ENCODE measurements at places on chromosomes 7 and 10. TPM values are rescaled to one million over a fixed set of nuclear protein-coding genes. Genes with fewer than 3 reads are reported as not detected.

Gene TRIM50
- 0.62 TPM for total RNA-seq

Gene OPN4
- 0.27 TPM for total RNA-seq

Gene CPVL
- total RNA-seq, result 100 TPM

Gene MNX1
- total RNA-seq, result not detected

Gene PILRA
- total RNA-seq, result 2.0 TPM

Gene FAM237B
- not detected for total RNA-seq

Gene WNT8B
- not detected for total RNA-seq

Gene KIAA1549
- total RNA-seq, result 1.1 TPM

- no peak for DNase-seq
These were observed 141.7 kb downstream of the EGFR start for GRCh38 chr7:55160539-55160938.

- DNase-seq, result no peak
These were observed 114.5 kb downstream of the GRID1 start for GRCh38 chr10:86252079-86252478.

DNA sequence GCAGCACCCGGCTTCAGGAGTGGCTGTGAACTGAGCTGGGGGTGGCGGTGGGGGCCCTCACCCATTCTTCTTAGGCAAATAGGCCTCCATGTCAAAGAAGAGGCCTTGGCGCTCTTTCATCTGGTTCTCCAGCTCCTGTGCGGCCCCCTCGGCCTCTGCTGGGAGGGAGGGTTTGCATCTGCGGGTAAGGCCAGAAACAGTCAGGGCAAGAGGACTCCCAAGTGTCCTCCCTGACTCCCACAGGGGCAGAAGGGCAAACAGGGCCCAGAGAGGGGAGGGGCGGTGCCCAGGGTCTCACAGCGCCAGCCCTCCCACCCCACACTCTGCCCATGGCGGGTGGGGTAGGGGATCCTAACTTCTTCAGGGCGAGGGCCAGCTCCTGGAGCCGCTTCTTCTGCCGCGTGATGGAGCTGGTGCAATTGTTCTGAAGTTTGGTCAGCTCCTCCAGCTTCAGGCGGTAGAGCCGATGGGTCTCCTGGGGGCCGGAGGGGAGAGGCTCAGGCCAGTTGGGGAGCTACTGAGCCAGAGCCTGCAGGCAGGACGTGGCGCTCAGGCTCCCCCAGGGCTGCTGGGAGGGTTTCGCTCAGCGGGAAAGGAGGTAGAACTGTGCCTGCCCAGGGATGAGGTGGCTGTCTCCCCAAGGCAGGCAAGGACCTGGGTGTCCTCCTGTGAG, 2.2 kb downstream of the TMEM120A start:
- peak; percentile 52 for DNase-seq

- no peak for DNase-seq
These were observed 105.8 kb downstream of the ELMO1 start for GRCh38 chr7:37342688-37343471.

GRCh38 chr7:100673942-100674410, 436 bp downstream of the GNB2 start:
- peak; percentile 59 for DNase-seq

GRCh38 chr7:101390901-101391301, 28.2 kb downstream of the COL26A1 start:
- DNase-seq, result peak; percentile 55

DNA sequence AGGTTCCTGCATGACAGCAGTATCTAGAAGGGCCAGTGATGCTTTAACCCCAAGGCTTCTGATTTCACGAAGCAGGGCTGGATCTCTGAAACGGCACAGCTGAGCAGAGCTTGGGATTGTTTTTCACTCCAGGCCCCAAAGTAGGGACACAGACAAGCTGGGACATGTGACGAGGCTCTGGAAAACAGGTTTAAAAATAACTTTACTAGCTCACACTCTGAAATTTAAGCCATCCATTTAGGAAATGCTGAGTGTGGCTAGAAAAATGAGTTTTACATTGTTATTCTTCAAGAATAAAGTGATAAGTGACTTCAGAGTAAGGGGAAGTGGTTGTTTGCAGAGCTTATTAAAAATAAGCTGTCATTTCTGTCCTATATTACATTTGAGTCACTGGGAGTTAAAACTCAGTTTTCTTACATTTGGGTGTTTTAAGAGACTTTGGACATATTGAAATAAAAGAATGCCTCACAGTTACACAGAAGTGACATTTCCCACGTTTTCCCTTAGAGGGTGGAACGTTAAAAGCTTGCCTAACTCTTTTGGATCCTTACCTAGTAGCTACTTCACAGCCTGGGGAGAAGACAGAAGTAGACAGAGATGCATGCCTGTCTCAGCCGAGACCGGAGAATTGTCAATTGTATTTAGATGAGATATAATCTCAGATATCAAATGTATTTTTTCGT, 107.8 kb downstream of the GALNT17 start:
- DNase-seq, result peak; percentile 41

GRCh38 chr10:35546824-35547225, 58.3 kb upstream of the GJD4 start:
- DNase-seq, result no peak
